ENCODE measurements at places on chromosomes 16 and 17.

- peaks cover 54% of the 10 kb centered on the region for H3K36me3 ChIP-seq
- H3K4me3 ChIP-seq, result peak overlapping the region; percentile 45
- peak overlapping the region; percentile 89 for H3K27ac ChIP-seq
Observed at GRCh38 chr17:31580706-31581490, 189.4 kb downstream of the RAB11FIP4 start.

- no peak for DNase-seq
- no peaks in the 10 kb centered on the region for H3K4me1 ChIP-seq
- peaks cover 32% of the 10 kb centered on the region for H3K27me3 ChIP-seq
- H3K27ac ChIP-seq, result no peak overlapping the region
Observed at GRCh38 chr16:81214745-81215166, 23.7 kb upstream of the BCO1 start.

- peaks cover 10% of the 10 kb centered on the region for H3K27me3 ChIP-seq
- H3K4me3 ChIP-seq, result no peak overlapping the region
Observed at GRCh38 chr16:64543031-64543430, 578.8 kb downstream of the CDH11 start.

DNA sequence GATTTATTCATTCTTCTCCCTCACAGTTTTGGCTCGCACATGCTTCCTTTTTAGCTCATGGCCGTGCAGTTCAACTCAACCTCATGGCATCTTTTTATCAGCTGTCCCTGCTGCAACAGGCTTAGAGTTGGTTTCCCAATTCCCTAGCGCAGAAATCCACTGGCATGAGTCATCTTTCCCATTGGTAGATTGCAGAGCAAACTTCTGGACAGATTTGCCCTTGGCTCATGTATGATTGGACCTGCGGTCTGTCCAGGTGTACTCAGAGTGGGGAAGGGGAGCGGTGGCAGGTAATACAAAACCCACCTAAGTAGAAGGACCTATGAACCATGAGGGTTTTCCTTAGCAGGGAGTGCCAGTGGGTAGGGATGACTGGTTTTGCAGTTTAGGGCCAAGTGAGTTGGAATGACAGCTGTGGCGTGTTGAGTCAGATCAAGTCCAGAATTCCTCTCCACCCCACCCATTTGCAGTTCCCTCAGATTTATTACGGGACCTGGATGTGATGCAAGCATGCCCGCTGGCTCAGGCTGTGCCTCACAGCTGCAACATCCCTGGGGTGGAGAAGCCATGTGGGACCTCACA, 584.7 kb downstream of the WWOX start:
- DNase-seq, result peak; percentile 39
- H3K27ac ChIP-seq, result no peak overlapping the region
- H3K27me3 ChIP-seq, result no peaks in the 10 kb centered on the region
- H3K4me1 ChIP-seq, result no peaks in the 10 kb centered on the region
- H3K4me3 ChIP-seq, result no peak overlapping the region

GRCh38 chr16:57681950-57682728, 12.5 kb upstream of the DRC7 start:
- no peak overlapping the region for H3K4me3 ChIP-seq
- DNase-seq, result no peak
- H3K36me3 ChIP-seq, result no peaks in the 10 kb centered on the region
- H3K27ac ChIP-seq, result no peak overlapping the region
- H3K27me3 ChIP-seq, result peaks cover 32% of the 10 kb centered on the region

GRCh38 chr16:23496821-23497542, 13.3 kb downstream of the GGA2 start:
- H3K4me1 ChIP-seq, result peaks cover 19% of the 10 kb centered on the region
- H3K27ac ChIP-seq, result peak overlapping the region; percentile 60
- H3K27me3 ChIP-seq, result peaks cover 7% of the 10 kb centered on the region
- no peak for DNase-seq
- peak overlapping the region; percentile 62 for H3K4me3 ChIP-seq
- peaks cover 25% of the 10 kb centered on the region for H3K36me3 ChIP-seq

DNA sequence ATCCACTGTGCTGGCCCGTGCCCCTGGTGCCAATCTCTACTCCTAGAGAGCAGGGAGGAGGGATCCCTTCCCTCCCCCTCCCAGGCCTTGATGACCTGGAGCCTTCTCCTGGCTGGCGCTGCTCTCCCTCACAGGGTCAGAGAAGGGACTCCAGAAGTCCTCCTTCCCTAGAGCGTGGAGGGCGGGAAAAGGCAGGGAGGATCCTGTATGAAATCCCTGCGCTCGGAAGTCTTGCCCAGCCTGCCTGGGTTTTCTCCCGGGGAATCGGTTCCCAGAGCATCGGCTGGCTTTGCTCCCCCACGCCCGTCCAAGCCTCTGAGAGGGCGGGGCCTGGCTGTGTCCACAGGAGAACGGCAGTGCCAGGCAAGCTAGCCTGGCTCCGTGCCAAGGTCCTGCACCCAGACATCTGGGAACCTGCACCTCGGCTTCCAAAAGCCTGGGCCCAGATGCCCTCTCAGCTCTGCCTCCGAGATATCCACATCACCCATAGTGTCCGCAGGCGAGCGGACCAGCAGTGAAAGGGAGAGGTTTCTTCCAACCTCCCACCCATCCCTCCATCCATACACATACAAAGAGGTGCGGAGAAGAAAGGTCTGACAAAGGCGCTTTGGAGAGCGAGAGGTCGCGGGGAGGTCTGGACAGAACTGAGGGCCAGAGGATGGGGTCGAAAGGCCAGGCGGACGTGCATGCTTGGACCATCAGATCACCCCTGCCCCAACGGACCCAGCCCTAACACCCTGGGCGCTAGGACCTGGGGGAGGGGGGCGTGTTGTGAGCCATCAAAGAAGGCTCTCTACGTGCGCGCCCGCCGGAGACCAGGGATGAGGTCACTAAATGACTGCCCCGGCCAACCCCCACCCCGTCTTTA, 1.1 kb downstream of the MPP2 start:
- H3K4me1 ChIP-seq, result peaks cover 19% of the 10 kb centered on the region
- peaks cover 34% of the 10 kb centered on the region for H3K27me3 ChIP-seq
- H3K4me3 ChIP-seq, result peak overlapping the region; percentile 72

DNA sequence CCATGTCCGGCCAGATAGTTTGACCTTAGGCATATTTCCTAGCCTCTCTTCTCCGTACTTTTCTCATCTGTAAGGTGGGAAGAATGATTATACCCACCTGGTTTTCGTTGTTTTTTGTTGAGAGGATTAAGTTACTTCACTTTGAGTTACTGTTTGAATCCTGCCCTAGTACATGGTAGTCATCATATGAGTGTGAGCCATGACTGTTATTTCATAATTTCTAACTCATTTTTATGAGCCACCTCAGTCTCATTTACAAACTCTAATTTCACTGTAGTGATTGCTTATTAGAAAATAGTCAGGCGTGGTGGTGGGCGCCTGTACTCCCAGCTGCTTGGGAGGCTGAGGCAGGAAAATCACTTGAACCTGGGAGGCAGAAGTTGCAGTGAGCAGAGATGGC, 45.1 kb downstream of the YPEL2 start:
- no peak overlapping the region for H3K4me3 ChIP-seq
- peaks cover 10% of the 10 kb centered on the region for H3K36me3 ChIP-seq
- H3K27me3 ChIP-seq, result no peaks in the 10 kb centered on the region
- H3K27ac ChIP-seq, result no peak overlapping the region

- no peak overlapping the region for H3K4me3 ChIP-seq
- H3K4me1 ChIP-seq, result no peaks in the 10 kb centered on the region
- no peaks in the 10 kb centered on the region for H3K27me3 ChIP-seq
- H3K27ac ChIP-seq, result no peak overlapping the region
- H3K36me3 ChIP-seq, result no peaks in the 10 kb centered on the region
Observed at GRCh38 chr16:52117171-52117570, 429.8 kb downstream of the TOX3 start.

GRCh38 chr17:49851387-49852291, 3.8 kb upstream of the TAC4 start:
- H3K4me1 ChIP-seq, result peaks cover 4% of the 10 kb centered on the region
- H3K4me3 ChIP-seq, result peak overlapping the region; percentile 83
- peak overlapping the region; percentile 49 for H3K27ac ChIP-seq
- no peaks in the 10 kb centered on the region for H3K36me3 ChIP-seq

DNA sequence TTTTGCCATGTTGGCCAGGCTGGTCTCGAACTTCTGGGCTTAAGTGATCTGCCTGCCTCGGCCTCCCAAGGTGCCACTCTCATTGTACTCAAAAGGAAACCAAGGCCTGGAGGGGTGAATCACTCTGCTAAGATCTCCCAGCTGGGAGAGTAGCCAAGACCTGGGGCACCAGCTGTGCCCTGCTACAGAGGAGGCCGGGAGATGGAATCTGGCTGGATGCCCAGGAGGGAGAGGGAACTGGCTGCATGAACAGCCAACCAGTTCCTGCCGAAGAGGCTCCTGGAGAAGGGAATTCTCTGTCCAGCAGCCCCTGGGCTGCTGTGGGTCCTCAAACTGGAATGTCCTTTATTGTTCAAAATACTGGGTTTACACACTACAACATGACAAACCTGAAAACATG, 238.7 kb upstream of the CIBAR2 start:
- peak overlapping the region; percentile 80 for H3K27ac ChIP-seq
- H3K27me3 ChIP-seq, result no peaks in the 10 kb centered on the region
- H3K4me3 ChIP-seq, result peak overlapping the region; percentile 56
- peaks cover 17% of the 10 kb centered on the region for H3K36me3 ChIP-seq
- peak; percentile 95 for DNase-seq

DNA sequence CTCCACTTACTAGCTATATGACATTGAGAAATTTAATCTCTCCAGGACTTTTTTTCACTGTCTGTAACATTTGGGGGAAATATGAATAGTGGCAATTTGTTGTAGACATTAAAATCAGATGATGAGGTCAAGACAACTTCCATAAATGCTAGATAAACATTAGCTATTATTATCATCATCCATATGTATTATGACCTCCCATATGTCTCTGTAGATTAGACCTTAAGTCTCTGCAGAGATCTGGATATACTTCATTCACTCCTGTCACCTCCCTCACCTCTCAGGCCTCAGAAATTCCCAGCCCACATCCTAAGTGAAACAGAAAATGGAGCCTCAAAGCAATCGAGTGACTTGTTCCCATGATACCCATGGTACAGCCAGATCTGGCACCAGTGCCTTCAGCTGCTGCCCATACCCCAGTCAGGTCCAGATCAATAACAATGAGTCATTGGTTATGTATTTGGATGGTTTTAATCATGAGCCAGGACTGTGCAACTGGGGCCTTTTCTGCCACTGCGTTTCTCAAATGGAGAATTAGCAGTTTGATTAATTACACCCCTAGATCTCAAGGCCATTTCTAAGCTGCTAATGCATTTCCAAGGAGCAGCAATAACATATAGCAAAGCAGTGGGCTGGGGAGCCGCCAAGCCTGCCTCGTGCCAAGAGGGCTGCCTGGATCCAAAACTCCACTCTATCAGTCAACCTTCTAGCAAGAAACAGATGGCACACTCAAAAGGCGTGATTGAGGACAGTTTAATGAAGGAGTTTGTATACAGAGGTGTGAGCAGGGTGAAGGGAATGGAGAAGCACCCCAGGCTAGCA, 2.6 kb upstream of the FDXR start:
- H3K36me3 ChIP-seq, result peaks cover 11% of the 10 kb centered on the region
- H3K27me3 ChIP-seq, result peaks cover 15% of the 10 kb centered on the region
- no peak overlapping the region for H3K27ac ChIP-seq
- H3K4me3 ChIP-seq, result no peak overlapping the region

- no peaks in the 10 kb centered on the region for H3K36me3 ChIP-seq
- H3K4me1 ChIP-seq, result no peaks in the 10 kb centered on the region
- no peak overlapping the region for H3K4me3 ChIP-seq
- H3K27ac ChIP-seq, result no peak overlapping the region
Observed at GRCh38 chr16:8718851-8719680, 44.6 kb downstream of the ABAT start.

GRCh38 chr16:19115148-19116021, 1.6 kb downstream of the ITPRIPL2 start:
- no peak for DNase-seq
- H3K27me3 ChIP-seq, result no peaks in the 10 kb centered on the region
- peaks cover 5% of the 10 kb centered on the region for H3K36me3 ChIP-seq
- H3K4me3 ChIP-seq, result peak overlapping the region; percentile 90

GRCh38 chr17:16254773-16255400, 37.9 kb downstream of the PIGL start:
- no peak overlapping the region for H3K27ac ChIP-seq
- H3K27me3 ChIP-seq, result no peaks in the 10 kb centered on the region
- H3K4me3 ChIP-seq, result no peak overlapping the region
- DNase-seq, result no peak
- H3K4me1 ChIP-seq, result peaks cover 23% of the 10 kb centered on the region

DNA sequence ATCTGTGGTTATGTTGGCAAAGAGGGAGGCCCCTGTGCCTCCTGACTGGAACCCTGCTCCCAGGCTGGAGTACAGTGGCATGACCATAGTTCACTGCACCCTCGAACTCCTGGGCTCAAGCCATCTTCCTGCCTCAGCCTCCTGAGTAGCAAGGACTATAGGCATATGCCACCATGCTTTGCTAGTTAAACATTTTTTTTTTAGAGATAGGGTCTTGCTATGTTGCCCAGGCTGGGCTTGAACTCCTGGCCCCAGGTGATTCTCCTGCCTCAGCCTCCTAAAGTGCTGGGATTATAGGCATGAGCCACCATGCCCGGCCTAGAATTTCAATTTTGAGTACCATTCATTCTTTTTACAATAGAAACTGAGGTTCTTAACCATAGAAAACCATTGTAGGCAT, 21.2 kb upstream of the ITGB3 start:
- peaks cover 24% of the 10 kb centered on the region for H3K4me1 ChIP-seq
- no peak for DNase-seq
- H3K27ac ChIP-seq, result no peak overlapping the region
- H3K27me3 ChIP-seq, result peaks cover 2% of the 10 kb centered on the region
- no peak overlapping the region for H3K4me3 ChIP-seq
- H3K36me3 ChIP-seq, result no peaks in the 10 kb centered on the region

- no peak overlapping the region for H3K4me3 ChIP-seq
- DNase-seq, result no peak
- no peaks in the 10 kb centered on the region for H3K4me1 ChIP-seq
- H3K27ac ChIP-seq, result no peak overlapping the region
- peaks cover 43% of the 10 kb centered on the region for H3K27me3 ChIP-seq
Observed at GRCh38 chr17:74923538-74924249, 379 bp upstream of the OTOP2 start.

DNA sequence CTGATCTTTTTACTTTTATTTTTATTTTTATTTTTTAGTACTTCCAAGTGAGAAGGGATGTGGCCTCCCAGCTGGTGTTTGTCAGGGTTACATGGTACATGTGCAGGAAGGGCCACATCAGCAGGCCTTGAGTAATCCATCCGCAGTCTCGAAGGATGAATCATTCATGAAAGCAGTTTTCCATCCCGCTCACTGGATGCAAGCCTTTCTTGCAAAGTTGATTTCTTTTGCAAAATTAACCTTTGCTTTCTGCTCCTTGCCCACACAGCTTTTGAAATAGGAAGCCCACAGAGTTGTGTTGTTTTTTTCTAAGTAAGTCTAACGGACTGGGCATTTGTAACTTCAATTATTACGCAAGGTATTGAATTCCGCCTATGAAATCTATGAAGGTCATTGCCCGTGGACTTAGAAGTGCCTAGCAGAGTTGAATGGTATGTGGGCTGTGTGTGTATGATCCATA, 157.4 kb downstream of the PRKCA start:
- H3K27ac ChIP-seq, result peak overlapping the region; percentile 87
- peak; percentile 94 for DNase-seq
- peaks cover 88% of the 10 kb centered on the region for H3K4me1 ChIP-seq
- H3K27me3 ChIP-seq, result peaks cover 9% of the 10 kb centered on the region
- peak overlapping the region; percentile 75 for H3K4me3 ChIP-seq

GRCh38 chr17:27333410-27333980, 39.6 kb downstream of the WSB1 start:
- H3K36me3 ChIP-seq, result no peaks in the 10 kb centered on the region
- H3K4me1 ChIP-seq, result peaks cover 26% of the 10 kb centered on the region
- H3K27me3 ChIP-seq, result peaks cover 5% of the 10 kb centered on the region
- H3K27ac ChIP-seq, result peak overlapping the region; percentile 85

Data from HFFc6 (cell line).